ENCODE measurements at places on chromosomes 4 and X.

DNA sequence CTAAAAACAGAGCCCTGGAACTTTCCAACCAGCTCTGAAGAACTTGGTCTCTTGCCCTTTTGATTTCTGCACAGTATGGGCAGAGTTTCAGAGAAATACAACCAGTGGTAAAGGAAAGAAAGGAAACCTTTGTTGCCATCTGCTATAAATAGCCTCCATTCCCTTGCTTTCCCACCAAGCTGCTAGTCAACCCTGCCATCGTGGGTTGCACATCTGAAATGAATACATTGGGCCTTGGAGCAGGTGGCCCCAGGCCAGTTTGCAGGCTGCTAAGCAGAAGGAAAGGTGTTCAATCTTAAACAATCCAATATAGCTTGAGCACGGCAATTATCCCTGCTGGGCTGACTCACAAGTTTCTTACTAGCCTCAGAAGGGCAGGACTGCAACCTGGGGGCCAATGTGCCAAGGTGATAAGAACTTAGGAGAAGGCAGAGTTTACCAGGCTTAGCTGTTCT, 142.5 kb downstream of the PPARGC1A start:
- no peak for DNase-seq

DNA sequence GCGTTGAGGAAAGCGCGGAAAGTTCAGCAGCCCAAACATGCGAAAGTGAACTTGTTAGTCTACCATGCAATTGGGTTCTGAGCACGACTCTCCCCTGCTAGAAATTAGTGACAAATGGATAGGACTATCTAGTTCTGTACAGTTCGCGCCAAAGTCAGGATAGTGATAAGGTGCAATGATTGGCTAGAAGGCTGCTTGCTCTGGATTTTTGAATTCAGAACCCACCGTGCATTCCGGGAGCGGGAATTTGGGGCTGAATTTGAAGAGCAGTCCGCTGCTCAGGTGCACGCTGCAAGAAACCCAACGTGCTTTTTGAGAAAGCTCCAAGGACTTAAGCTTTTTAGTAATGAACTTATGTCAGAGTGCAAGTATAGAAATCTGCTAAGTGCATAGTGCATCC, 732 bp upstream of the ESX1 start:
- no peak for DNase-seq

DNA sequence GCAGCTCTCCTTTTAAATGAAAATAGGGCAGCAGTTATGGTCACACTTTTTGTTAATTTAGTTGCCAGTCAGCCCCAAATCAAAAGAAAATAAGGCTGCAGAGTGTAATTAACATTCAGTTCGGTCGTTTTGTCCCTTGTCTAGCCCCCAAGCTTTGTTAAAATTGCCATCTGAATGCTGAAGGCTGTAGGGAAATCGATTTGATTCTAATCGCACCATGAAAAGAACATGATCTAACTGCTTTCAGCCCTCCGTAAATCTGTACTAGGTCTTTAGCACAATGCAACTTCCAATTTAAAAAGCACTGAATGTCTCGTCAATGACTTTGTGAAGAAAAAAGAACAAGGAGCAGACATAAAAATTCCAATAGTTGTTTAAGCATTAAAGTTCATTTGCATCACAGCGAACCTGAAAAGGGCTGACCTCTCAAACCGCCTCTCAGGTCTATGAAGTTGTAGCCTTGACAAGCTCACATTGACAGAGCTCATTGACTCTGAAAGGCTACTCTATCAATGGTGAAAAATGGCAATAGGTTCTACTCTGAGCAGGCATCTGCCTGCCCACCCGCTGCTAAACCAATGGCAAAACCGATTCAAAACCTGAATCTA, 48.9 kb downstream of the CHIC2 start:
- DNase-seq = no peak

DNA sequence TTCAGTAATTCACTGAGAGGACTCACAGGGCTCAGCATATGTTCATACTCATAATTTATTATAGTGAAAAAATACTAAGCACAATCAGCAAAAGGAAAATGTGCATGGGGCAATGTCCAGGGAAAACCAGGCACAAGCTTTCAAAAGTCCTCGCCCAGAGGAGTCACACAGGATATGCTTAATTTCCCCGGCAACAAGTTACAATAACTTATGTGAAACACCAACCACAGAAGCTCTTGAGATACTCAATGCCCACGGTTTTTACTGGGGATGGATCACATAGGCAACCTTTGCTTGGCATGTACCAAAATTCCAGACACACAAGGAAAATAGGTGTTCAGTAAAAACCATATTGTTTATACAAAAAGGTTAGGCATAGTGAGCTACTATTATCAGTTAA, 38.5 kb upstream of the STPG2 start:
- DNase-seq = no peak

- DNase-seq = no peak
Measured at GRCh38 chr4:25477221-25477620, 100.2 kb downstream of the ANAPC4 start.

DNA sequence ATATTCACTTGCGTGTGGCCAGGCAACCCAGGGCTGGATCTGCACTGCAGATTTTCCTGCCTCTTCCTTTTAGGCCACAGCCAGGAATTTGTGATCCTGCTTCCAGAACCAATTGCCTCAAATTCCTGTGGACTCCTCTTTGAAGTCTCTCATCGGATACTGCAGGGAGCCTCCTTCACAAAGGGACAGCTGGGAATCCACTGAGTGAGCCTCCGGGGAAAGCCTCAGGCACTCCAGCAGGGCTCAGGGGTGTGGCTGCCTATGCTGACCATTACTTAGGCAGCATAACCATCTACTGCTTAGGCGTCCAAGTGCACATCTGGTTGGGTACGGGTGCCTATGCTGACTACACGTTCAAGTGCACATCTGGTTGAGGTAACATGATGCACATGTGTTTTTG, 321.5 kb downstream of the NLGN4X start:
- DNase-seq = no peak

GRCh38 chrX:82127228-82128123, 925.6 kb downstream of the SH3BGRL start:
- DNase-seq = no peak

- DNase-seq = no peak
Measured at GRCh38 chrX:10591363-10592335, 28.7 kb downstream of the MID1 start.

DNA sequence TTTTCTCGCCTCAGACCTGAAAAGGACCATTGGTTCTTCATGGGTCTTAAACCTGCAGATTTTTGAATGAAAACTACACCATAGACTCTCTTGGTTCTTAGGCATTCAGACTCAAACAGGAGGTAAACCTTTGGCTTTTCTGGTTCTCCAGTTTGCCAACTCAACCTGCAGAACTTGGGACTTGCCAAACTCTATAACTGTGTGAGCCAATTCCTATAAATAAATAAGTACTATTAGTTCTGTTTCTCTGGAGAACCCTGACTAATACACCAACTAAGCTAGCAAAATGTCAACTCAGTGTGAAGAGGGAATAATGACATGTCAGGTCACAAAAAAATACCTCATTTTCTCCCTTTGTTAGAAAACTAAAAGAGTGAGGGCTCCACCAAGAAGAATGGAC, 374.6 kb downstream of the RAB28 start:
- DNase-seq = no peak

DNA sequence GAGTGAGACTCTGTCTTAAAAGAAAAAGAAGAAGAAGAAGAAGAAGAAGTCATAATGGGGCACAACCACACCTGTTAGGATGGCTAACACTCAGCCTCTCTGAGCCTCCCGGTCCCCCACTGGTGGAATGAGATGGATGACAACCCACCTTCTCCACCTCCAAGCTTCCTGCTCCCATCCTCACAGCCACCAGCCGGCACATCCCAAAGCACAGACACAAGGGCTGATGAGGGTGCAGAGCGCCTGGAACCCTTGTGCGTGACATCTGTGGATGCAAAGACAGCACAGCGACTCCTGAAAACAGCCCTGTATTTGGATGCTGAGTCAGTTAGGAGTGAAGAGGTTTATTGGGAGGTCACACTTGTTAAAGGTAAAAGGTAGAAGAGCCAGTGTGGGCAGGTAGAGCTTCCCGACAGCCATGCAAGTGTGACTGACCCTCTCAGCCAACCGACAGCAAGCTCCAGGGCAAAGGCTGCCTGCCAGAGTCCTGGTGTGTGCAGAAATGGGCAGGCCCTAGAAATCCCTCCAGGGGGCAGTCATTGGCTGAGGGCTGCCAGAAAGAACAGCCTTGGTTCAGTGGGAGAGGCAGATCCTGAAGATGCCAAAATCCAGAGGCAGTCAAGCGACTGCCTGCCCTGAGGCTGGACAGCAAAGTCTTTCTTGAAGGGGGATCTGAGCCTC, 26.6 kb upstream of the MAN2B2 start:
- no peak for DNase-seq

DNA sequence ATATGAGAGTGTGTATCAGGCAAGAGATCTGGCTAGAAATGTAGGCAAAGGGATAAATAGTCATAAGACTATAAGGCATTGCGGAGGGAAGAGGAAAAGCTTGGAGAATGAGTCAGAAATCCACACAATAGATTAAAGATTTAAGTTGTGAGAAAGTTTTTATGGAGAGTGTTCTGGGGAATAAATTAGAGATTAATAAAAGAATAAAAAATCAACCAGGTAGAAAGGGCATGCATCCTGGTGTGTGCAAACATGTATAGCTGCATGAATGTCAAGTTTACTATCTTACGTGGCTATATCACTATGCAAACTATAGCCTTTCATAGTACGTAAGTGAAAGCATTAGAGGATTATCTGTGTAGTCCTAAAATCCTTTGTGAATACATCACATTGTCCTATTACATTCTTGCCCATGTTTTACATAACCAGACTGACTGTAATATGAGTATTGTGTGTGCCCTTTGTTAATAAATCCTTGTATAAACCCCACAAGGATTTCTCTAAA, 36.9 kb downstream of the SNCA start:
- no peak for DNase-seq

GRCh38 chr4:94208266-94208665, 601 bp downstream of the SMARCAD1 start:
- DNase-seq = no peak

DNA sequence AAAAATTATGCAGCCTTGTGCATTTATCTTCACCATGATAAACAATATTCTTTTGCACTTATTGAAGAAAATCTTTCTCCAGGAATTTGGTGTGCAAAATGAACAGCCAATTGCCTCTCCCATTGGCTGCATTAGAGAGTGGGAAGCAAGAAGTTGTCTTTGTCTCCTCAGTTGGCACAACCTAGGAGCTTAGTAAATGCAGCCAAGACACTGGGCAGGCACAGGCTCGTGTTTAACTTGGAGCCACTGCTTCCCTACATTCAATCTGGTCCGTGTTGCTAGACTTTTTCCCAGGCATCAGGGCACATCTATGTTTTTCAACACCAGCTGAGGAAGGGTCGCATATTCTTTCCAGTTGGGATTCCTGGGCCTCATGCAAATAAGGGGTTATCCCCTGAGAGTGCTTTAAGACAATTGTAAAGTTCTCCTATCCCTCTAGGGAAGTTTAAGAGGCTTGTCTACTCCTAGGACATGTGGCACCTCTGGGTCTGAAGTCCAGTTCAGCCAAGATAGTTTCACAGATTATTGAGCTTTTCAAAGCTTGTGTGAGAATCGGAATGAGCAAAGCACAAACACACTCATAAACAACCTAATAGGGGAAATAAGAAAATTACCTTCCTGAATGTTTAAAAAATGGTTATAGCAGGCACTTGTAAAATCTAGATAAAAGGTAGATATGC, 31.8 kb upstream of the SRD5A3 start:
- no peak for DNase-seq

DNA sequence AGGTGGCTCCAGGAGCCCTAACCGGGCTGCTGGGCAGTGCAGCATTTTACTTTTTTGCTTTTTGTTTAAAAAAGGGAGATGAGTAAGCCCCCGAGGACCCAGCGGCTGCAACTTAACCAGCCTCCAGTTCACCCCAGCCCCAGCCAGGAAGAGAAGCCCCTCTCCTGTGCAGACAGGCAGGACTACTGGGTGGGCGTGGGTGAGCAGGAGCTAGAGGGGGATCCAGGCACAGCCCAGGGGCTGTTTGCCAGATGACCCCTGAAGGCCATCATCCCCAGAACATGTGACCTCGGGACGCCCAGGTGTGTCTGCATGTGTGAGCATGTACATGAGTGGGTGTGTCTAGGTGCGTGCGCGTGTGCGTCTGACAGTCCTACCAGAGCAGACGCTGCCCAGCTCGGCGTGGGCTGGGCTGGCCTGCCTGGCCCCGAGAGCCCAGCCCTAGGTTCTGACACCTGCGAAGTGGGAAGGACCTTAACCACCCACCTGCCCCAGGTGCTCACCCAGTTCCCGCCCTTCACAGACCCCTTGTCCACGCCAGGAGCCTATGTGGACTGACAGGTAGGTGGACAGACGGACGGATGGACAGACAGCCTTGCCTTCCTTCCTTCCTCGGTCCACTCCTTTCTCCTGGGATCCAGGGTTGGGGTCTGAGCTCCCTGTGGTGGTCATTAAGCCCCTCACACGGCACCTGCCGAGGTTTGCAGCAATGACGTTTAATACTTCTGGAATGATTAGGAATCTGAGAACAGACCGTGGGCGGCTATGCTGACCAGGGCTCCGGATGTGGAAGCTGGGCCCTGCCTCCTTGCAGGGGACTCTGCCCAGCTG, 7.8 kb upstream of the HAUS3 start:
- no peak for DNase-seq

DNA sequence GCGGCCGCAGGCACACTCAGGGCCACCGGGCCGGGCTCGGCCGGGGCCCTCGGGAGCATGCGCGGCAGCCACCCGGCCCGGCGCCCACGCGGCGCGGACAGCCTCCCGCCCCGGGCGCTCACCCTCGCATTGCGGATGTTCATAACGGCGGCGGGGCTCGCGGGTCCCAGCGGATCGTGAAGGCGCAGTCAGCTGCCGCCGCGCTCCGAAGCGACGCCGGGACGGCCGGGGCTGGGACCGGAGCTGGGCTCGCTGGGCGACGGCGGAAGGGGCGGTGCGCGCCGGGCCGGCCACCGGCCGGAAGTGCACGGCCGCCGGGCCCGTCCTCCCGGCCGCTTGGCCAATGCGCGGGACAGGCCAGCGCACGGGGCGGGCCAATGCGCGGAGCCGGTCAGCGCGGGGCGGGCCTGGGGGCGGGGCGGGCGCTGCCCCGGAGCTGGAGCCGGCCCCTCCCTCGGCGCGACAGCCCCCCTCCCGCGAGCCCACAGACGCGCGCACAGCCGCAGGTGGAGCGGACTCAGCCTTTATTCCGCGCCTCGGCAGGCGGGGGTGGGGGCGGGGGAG, at the start of gene NAA10:
NAA10 (minus strand) TSS at position 276 of the 564 bp plus-strand sequence; CDS start at position 143, 133 bp downstream.
- DNase-seq = peak; percentile 46

DNA sequence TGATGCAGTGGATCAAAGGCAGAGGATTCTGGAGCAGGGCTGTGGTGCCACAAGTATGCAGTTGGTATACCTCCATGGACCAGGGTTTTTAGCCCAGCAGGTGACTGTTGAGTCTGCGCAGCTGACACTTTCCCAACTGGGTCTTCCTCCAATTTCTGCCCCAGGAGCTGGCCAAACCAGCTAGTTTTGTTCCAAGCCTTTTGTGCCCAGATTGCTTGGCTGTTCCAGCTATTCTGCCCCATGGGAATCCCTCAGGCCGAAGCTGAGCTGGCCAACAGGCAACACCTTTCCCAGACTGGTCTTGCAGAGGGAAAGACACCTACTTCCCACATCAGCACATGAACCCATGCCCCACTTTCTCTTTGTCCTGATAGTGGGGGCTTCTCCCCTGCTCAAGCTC, 22.8 kb upstream of the ANKRD17 start:
- no peak for DNase-seq

Measured in T-helper 9 cell (primary cell).